ENCODE measurements at places on chromosomes 1 and 21.

DNA sequence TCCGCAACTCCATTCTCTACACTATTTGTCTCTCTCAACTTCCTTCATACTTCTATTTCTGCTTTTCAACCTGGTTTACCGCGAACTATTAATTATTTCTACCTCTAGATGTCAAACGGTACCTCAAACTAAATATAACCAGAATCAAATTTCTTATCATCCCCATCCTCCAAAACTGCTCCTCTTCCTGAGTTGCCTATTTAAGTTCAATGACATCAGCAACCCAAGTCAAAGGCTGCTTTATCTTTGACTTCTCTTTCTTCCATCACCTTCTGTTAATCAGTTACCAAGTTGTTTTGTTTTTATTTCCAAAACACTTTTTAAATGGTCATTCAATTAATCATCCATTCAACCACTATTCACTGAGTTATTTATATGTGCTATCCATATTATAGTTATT, 171.9 kb downstream of the COL24A1 start:
- DNase-seq = no peak

DNA sequence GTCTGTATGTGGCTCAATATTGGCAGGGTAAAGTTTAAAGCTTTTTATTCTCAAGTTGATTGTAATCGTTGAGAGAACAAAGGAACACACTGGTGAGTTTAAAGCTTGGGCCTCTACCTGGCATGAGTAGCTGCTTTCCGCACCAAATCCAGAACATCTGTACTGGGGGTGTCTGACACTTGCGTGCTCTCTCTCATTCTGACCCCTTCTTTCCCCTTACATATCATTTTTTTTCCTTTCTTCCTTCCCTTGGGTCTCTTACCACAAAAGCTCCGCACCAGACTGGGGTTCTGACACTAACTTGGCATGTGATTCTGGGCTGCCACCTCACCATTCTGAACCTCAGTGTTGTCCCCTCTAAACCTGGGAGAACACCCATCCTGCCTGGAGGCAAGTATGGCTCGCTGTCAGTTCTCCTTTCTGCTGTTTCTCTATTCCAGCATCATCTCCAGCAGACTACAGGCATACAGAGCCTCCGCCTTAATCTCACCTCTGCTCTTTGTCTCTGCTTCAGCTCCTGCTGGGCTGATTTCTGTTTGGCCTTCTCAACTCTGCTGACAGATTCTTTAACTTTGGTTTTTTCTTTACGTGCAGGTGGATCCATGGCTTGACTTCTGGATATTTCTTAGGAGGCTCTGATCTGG, 859 bp upstream of the ERMAP start:
- no peak for DNase-seq

GRCh38 chr1:208030288-208031091, 119.6 kb upstream of the CD34 start:
- DNase-seq = no peak

DNA sequence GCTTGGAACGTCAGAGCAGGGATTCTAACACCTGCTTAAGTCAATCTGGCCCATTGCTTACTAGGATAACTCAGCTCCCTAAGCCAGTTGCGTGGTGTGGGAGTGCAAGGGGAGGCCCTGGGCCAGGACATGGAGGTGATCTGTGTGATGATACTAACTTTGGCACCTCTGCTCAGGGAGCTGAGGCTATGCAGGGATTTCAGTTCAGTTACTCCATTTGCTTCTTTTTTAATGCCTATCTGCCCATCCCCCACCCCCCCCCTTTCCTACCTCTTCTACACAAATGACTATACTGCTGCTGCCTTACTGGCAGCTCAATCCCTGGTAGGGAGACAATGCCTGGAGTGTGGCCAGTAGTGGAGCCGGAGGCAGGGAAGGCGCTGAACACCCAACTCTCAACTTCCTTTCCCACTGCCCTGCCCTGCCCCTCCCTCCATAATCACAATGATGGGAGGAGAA, 19.5 kb downstream of the INKA2 start:
- DNase-seq = no peak

- peak; percentile 87 for DNase-seq
Measured at GRCh38 chr1:236523704-236524141, at the start of gene LGALS8. Gene LGALS8, plus strand, starts transcription at chr1:236523982. Its CDS starts 2,089 bp downstream, at chr1:236526071.

DNA sequence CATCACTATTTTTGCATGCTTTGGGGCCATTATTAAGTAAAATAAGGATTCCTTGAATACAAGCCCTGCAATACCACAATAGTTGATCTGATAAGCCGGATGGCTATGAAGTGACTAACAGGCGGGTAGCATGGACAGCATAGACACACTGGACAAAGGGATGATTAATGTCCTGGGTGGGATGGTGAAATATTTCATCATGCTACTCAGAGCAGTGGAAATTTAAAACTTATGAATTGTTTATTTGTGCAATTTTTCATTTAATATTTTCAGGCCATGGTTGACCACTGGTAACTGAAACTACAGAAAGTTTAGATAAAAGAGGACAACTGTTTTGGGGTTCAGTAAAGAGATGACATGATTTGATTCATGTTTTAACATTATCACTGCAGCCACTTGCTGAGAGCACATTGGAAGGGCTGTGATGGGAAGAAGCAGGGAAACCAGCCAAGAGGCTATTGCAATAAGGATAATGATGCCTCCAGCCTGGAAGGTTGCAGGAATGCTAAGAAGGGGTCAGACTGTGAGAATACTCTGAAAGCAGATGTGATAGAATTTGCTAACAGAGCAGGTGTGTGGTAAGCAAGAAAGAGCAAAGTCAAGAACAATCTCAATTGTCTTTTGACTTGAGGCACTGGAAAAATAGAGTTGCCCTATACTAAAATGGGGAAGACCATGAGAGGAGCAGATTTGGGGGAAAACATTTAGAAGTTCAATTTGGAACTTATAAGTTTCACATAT, 62.5 kb upstream of the TNFSF4 start:
- DNase-seq = peak; percentile 54

GRCh38 chr1:62437273-62437940, 558 bp downstream of the USP1 start:
- no peak for DNase-seq

DNA sequence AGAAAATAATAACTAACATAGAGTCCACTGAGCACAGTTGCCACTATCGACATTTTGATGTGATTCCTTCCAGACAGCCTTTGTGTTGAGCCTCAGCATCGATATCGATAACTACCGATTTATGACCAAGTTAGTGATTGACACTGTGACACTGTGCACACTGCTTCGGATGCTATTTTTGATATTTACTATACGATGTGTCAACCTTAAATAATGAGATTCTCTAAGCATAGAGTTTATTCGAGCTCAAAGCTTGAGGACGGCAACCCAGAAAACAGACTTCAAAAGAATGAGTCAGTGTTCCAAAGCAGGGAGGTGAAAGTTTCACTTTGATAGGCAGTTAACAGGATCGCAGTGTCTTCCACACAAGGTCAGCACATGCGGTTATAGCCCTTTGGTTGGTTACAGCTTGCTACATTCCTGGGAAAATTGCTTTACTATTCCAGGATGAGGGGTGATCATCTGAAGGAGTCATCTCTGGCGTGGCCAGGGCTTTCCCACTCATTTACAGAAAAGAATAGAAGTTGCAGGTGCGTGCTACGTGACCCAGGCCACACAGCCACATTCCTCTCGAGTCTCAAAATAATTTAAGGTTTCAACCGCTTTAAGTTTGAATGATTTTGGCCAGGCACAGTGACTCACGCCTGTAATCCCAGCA, 53.6 kb upstream of the EFHD2 start:
- peak; percentile 74 for DNase-seq

Data from islet precursor cell (in vitro differentiated cells).